ENCODE measurements at places on chromosomes 11 and 22. TPM values are rescaled to one million over a fixed set of nuclear protein-coding genes. Genes with fewer than 3 reads are reported as not detected.

The TXN2 gene
- total RNA-seq, result 74.3 TPM

The LRRC56 gene
- 2.0 TPM for total RNA-seq

The HOATZ gene
- not detected for total RNA-seq

The KRTAP5-10 gene
- total RNA-seq, result not detected

The MPZL2 gene
- 5.5 TPM for total RNA-seq

The APOBEC3A gene
- total RNA-seq, result not detected

The MEI1 gene
- 54.6 TPM for total RNA-seq

The SLC25A1 gene
- 49.2 TPM for total RNA-seq

The SLC2A11 gene
- 7.8 TPM for total RNA-seq

The LIF gene
- total RNA-seq, result 103 TPM

The C11orf97 gene
- total RNA-seq, result not detected

The TUBA8 gene
- total RNA-seq, result 2.2 TPM

The C11orf42 gene
- total RNA-seq, result not detected

The UBQLN3 gene
- total RNA-seq, result not detected

The UBASH3B gene
- 15.8 TPM for total RNA-seq

The NCF4 gene
- total RNA-seq, result 22.7 TPM

The TMPRSS13 gene
- total RNA-seq, result 1.5 TPM

The CREB3L1 gene
- total RNA-seq, result not detected

The SCGB1D2 gene
- not detected for total RNA-seq

The FAM180B gene
- 0.25 TPM for total RNA-seq

The SMIM35 gene
- total RNA-seq, result 0.27 TPM

The SCGB1A1 gene
- total RNA-seq, result not detected

The AIFM3 gene
- 0.25 TPM for total RNA-seq

The TRPC6 gene
- not detected for total RNA-seq

The RRAS2 gene
- 43.7 TPM for total RNA-seq

The APLNR gene
- not detected for total RNA-seq

The NAGA gene
- total RNA-seq, result 22.4 TPM

The PLEKHB1 gene
- total RNA-seq, result 12.6 TPM

The C1QTNF5 gene
- total RNA-seq, result not detected

The HEPHL1 gene
- not detected for total RNA-seq

The DEUP1 gene
- not detected for total RNA-seq

The AQP11 gene
- total RNA-seq, result 0.20 TPM

The SMC1B gene
- 0.64 TPM for total RNA-seq

The OR51B4 gene
- not detected for total RNA-seq

The DCHS1 gene
- total RNA-seq, result 0.40 TPM

The OR5B12 gene
- not detected for total RNA-seq

The SMIM38 gene
- total RNA-seq, result 0.12 TPM

The GNAZ gene
- total RNA-seq, result 0.35 TPM

The CCDC90B gene
- total RNA-seq, result 27.9 TPM

The F2 gene
- total RNA-seq, result 0.15 TPM

The LMO2 gene
- total RNA-seq, result not detected

The TLCD5 gene
- 0.42 TPM for total RNA-seq

The USH1C gene
- not detected for total RNA-seq

The CDC45 gene
- 59.5 TPM for total RNA-seq

The FREY1 gene
- 3.2 TPM for total RNA-seq
